ENCODE measurements at places on chromosomes 3 and 15.

- DNase-seq: no peak
Measured at GRCh38 chr3:177589911-177590381, 392.7 kb upstream of the TBL1XR1 start.

DNA sequence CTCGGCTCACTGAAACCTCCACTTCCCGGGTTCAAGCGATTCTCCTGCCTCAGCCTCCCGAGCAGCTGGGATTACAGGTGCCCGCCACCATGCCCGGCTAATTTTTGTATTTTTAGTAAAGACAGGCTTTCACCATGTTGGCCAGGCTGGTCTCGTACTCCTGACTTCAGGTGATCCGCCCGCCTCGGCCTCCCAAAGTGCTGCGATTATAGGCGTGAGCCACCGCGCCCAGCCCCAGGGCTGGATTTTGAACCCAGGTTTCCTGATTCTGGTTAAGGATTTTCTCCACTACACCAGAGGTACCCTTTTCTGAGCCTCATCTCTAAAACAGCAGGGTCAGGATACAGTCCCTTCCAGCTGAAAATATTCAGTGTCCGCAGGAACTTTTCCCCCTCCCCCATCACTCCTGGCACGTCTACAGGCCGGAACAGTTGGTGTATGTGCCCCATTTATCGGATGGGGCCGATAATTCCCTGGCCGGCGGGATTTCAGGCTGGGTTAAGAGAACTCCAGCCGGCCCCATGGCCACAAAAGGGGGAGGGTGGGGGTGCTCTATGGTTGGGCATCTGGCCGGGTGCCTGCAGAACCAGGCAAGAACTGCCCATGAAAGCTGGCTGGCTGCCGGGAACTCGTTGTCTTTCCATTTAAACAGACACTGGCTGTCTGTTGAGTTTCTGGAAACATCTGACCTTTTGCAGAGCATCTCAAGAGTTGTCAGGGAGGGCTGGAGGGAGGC lies 26.8 kb upstream of the SEMA4B start:
- no peak for DNase-seq

DNA sequence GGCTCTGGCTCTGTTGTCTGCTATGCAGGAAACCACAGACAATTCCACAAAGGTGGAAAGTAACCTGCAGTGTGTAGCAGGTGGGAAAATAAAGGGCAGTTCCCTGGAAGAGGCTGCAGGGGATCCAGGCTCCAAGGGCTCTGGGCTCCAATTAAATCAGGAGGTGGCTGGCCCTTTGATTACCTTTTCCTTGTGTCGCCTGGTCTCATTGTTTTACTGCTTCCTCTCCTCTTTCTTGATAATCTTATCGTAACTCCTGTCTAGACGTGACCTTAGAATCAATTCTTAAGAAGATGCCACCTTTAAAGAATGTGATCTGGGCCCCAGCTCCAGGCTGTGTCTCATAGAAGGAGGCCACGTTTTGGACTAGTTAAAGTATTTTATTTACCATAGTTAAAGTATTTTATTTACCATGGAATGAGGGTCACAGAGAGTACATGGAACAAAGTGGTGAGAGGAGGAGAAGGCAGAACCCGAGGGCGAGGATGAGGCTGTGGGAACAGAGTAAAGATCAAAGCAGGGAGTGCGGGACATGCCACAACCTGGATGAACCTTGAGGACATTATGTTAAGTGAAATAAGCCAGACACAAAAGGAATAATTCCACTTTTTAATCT lies 237.5 kb upstream of the STT3B start:
- no peak for DNase-seq

DNA sequence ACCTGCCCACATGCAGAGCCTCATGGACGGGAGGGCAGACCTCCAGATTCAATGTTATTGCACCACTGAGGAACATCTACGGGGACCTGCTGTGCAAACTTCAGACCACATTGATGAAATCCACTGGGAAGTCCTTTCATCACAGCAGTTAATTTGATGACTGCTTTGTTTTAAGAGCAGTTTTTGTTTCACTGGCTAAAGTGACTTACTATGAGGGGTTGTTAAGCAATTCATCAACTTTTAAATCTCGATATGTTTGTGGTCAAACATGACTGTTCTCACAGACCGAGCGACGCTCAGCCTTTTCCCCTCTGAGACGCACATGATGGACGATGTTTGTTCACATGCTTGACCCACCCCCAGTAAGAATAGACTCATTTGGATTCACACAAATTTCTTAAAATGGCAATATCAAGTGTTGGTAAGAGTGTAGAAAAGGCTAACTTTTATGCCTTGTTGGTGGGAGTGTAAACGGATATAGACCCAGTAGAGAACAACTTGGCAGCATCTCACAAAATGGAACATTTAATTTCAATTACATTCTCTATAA lies 35.9 kb upstream of the IREB2 start:
- DNase-seq: no peak

DNA sequence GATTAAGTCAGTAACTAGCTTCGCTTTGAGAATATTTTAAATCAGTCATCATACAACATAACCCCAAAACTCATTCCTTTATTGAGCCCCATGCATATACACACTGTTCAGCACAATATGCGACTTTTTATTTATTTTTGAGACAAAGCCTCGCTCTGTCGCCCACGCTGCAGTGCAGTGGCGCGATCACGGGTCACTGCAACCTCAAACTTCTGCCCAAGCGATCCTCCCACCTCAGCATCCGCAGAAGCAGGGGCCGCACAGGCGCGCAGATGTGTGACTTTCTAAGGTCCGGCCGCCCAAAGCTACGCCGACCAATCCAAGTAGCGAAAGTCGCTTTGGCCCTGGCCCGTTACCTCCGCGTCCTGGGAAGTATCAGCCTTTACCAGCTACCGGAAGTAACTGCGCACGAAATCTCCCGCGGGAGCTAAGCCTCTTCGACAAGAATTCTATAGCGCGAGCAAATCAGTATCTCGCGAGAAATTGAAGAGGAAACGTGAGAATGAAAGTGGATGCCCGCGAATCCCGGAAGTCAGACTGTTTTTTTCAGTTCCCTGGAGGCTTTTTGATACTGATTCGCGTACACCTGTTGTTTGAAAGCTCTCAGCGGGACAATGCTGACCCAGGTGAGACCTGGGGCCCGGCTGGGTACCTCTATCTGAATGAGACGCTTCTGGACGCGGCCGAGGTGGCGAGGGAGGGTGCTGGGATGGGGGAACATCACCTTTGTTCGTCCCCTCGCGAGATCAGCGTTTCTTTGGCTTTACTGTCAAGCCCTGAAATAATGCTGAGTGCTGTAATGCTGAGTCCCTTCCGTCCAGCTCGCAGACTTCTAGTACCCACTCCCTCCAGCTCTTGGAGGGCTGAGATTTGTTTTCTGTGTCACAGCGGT lies at the start of the genes DHFR2 and NSUN3:
TSS of gene DHFR2 (minus strand) at position 404 of the 892 bp plus-strand sequence. CDS start 1,405 bp downstream, outside the sequence.
TSS of gene NSUN3 (plus strand) at position 549 of the 892 bp plus-strand sequence. CDS start at position 615, 66 bp downstream.
- peak; percentile 75 for DNase-seq

DNA sequence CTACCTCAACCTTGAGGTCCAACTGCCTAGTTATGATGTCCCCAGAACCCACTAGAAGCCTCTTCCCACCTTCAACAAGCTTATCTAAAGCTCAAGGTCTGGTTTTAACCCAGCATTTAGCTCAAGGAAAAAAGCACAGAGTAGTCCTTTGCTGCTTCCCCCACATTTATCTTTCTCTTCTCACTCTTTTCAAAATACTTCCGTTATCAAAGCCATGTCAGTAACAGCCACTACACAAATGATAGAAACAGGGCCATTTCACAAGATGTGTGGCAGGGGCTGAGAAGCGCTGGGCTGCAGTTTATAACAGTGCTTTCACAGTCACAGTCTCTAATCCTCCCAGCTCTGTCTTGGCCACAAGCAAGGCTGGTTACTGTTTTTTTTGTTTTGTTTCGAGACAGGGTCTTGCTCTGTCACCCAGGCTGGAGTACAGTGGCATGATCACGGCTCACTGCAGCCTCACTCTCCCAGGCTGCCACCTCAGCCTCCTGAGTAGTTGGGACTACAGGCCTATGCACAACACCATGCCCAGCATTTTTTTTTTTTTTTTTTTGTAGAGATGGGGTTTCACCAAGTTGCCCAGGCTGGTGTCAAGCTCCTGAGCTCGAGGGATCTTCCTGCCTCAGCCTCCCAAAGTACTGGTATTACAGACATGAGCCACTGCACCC lies 218.8 kb downstream of the OSBPL10 start:
- no peak for DNase-seq

GRCh38 chr3:71647751-71648150 lies 64.2 kb upstream of the FOXP1 start:
- DNase-seq: no peak

- DNase-seq: no peak
Measured at GRCh38 chr3:77682162-77682561, 642.3 kb downstream of the ROBO2 start.

- DNase-seq: no peak
Measured at GRCh38 chr3:5874931-5875341, 687.4 kb downstream of the EDEM1 start.

DNA sequence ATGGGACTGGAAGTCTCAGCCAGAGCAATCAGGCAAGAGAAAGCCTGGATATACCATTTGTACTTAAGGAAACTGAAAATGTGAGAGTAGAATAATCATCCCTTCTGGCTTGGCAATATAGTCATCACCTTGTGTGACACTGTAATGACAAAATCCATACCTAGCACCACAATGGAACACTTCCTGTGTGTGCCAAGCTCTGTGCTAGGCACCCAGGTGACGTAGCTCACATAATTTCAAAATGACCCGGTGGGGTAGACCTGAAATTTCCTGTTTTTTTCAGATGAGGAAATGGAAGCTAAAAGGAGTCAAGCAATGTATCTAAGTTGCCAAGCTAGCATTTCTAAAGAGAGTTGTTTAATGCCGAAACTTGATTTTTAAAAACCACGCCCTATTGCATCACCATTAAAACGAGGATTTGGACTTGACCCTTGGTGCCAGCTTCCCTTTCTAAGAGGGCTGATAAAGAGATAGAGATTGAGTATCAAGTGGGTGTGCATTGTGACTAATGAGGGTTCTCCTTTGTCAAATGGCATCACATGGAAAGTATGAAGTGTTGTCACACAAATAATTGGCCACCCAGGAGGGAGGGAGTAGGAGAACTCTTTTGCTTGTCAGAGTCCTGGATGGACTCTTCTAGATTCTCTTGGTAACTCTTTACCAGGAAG lies 141.3 kb upstream of the PDZRN3 start:
- no peak for DNase-seq

DNA sequence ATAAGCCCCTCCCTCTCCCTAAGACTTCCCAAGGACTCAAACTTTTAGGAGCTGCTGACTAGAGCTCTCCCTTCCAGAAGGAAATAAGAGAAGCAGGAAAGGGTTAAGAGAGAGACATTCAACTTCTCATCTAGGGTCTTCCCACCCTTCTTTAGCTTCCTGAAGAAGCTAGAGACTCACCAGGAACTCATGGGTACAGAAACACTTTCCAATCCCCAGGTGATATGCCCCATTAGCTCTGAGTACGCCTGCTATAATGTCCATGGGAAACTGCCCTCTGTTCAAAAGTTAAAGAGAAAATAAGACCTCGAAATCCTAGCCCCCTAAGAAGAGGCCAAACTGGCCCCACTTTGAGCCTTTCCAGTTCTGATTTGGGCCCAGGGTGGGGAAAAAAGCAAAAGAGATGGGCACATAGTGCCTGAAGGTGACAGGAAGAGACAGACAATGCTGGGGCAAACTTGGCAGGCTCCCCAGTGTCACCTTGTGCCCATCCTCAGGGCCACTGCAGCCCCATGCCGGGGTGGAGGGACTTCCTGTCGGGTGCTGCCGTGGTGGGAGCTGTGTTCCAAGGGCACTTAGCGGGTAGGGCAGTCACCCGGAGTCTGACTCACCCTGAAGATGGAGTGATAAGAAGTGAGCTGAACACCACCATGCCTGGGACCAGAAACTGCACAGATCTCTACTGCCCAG lies 29.5 kb downstream of the CCDC12 start:
- DNase-seq: no peak

- no peak for DNase-seq
Measured at GRCh38 chr3:31984321-31984720, 2.8 kb downstream of the ZNF860 start.

- DNase-seq: no peak
Measured at GRCh38 chr3:40620151-40620550, 95.4 kb downstream of the ZNF621 start.

DNA sequence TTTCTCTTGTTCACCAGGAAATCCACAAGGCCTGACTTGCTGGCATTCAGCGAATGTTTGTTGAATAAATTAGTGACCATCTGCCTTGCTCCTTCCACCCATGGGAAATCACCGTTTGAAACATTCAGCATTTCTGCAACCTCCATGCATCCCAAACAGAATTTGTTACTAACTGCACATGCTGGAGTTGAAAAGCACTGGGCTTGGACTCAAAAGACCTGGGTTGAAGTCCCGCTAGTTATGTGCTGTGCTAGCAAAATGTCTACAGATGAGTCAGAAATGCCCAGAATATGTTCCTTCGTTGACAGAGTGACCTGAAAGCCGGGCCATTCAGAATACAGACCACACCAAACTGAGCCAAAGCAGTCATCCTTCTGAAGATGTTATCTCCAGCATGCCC lies 144.6 kb downstream of the ALDH1A2 start:
- DNase-seq: no peak

GRCh38 chr3:122263974-122264588 lies 61.0 kb upstream of the CSTA start:
- DNase-seq: no peak

GRCh38 chr3:156803952-156804741 lies 22.0 kb upstream of the LEKR1 start:
- DNase-seq: no peak

DNA sequence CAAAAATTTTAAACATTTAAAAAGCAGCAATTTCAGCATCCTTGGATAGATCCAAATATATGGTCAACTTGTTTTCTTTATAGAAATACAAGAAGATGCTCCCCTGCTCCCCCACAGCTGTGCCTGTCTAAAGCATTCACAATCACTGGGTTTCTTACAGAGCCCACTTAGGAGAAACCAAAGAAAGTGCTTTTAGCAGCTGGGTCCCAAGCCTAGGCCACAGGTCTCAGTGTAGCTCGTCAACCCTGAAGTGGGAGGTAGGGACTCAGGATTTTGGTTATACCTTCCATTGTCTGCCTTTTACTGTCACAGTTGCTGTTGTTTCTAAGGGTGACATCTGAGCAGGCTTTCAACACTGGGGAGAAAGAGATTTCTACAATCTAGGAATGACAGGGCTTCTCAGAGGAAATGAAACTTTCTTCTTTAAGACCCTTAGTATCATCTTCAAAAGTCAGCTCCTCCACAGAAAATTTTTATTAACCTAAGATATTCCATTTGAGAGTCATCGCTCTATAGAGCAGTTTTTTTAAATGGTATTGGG lies 199.3 kb upstream of the CMC1 start:
- no peak for DNase-seq

DNA sequence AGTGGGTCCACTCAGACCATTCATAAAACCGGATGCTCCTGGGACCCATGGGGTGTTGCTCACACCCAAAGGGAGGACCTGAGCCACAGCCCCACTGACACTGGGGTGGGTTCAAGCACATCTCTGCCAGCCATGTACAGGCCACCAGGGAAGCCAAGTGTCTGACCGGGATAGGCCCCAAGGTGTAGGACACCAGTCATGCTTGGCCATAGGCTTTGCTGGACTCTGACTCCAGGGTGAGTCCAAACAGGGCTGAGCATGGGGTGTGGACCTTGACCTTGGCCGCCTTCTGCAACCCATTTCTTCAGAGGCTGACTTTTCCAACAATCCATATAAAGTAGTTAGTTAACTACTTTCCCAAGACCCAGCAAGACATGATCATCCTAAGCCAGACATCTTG lies 31.4 kb upstream of the DUSP7 start:
- DNase-seq: no peak

- no peak for DNase-seq
Measured at GRCh38 chr3:50600141-50600753, 11.3 kb downstream of the CISH start.

GRCh38 chr15:100875976-100876375 lies 3.7 kb upstream of the ALDH1A3 start:
- no peak for DNase-seq

GRCh38 chr15:48595981-48596380 lies 49.5 kb downstream of the FBN1 start:
- DNase-seq: no peak

GRCh38 chr3:45659661-45660566 lies 29.3 kb upstream of the SACM1L start:
- peak; percentile 73 for DNase-seq
